ENCODE measurements at places on chromosomes 6 and 20.

DNA sequence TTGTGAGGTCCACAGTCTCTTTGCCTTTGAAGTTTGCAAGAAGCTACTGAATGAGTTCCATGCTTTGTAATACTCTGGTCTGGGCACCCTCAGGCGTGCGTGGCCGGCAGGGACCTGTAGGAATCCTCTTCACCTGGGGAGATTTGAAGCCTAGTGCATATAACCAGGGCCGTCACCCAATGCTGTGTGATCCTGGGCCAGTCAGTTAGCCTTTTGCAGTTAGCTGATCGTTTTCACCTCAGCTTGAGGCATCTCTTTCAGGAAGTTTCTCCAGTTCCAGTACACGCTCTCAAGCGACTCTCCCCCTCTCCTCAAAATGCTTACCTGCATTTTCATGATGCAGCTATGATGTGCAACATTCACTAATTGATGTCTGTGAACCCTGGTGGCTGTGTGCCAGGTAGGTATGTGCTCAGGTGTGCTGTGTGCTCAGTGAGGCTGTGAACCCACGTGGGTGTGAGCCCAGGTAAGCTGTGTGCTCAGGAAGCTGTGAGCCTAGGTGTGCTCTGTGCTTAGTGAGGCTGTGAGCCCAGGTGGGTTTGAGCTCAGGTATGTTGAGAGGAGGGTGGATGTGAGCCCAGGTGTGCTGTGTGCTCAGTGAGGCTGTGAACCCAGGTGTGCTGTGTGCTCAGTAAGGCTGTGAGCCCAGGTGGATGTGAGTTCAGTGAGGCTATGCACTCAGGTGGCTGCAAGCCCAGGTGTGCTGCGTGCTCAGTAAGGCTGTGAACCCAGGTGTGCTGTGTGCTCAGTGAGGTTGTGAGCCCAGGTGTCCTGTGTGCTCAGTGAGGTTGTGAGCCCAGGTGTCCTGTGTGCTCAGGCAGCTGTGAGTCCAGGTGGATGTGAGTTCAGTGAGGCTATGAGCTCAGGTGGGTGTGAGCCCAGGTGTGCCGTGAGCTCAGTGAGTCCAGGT, 120.4 kb downstream of the PHACTR3 start:
- no peak for DNase-seq

DNA sequence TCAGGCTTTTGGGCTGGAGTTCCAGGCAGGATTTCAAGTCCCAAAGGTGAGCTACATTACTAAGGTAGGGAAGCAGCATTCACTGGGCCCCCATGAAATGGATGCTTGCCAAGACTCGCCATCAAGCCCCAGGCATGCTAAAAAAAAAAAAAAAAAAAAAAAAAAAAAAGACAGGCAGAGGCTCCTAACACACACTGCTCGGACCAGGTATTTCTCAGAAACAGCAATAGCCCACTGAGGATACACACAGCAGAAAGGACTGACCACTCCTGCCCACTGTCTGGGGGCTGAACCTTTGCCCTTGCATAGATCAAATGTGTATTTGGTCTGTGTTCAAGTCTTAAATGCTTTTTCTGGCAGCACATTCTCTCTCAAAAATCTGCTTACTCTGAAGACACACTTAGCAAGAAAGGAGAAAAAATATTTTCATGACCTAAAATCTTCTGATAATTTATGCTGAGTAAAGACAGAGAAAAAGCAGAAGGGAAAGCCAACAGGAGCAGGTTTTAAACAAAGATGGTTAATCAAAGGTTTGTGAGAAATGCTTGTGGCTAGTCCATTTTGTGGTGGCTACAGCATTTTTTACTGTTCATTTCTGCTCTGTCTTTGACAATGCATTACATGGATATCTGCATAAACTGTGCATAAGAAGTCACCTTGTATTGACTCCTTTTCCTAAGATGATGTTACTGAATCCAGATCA, 37.9 kb upstream of the BEND6 start:
- DNase-seq: no peak

- DNase-seq: no peak
Observed at GRCh38 chr6:132209351-132209750, 191.9 kb downstream of the MOXD1 start.

DNA sequence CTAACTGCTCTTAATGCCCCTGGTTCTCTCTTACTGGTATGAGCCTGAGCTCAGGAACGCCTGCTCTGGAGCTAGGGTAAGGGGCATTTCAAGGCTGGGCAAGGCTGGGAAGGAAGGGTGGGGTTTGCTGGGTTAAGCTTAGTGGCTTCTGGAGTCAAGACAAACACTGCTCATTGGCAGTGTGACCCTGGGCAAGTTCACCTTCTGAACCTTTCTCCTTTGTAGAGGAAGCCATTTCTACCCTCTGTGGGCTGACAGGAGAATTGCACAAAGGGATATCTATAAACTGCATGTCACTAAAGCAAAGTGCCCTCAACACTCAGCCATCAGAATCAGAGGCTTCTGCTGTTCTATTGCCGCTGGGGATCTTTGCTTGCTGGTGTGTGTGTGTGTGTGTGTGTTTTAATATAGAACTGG, 20.3 kb upstream of the LRRN4 start:
- DNase-seq: peak; percentile 79

GRCh38 chr20:4729265-4729664, 7.6 kb downstream of the PRND start:
- no peak for DNase-seq

GRCh38 chr20:52379723-52380336, 188.3 kb upstream of the ZFP64 start:
- DNase-seq: peak; percentile 5

DNA sequence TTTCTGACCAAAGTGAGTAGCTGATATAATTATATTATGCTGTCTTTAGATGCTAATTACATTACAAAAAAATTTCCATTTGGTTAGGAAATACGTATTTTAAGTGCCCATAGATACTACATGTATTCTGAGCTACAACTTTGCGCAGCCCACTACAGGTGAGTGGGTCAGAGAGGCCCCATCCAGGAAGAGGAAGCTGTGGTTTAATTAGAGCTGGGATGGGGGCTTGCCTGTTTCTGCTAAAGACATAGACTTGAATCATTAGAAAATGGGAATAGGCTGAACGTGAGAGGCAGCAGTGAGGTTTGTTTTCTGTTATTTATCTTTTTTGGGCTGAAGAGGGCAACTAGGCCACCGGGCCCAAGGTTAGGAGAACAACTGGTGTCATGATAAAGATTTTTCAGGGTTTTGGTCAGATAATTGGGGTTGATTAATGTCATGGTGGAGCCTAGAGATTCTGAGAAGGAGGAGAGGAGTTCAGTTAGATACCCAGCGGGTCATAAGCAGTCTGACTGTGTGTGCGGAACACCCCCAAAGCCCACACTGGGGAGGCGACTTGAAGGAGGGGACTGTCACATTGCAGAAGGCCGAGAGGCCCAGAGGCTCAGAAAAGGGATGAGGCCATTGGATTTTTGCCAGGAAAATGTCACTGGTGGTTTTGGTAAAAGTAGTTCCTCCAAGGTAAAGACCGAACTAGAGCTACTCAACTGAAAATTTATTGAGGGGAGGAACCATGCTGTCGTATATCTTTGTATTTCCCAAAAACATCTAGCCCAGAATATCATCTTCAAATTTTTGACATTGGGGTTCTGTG, 14.5 kb upstream of the IRF4 start:
- DNase-seq: no peak

DNA sequence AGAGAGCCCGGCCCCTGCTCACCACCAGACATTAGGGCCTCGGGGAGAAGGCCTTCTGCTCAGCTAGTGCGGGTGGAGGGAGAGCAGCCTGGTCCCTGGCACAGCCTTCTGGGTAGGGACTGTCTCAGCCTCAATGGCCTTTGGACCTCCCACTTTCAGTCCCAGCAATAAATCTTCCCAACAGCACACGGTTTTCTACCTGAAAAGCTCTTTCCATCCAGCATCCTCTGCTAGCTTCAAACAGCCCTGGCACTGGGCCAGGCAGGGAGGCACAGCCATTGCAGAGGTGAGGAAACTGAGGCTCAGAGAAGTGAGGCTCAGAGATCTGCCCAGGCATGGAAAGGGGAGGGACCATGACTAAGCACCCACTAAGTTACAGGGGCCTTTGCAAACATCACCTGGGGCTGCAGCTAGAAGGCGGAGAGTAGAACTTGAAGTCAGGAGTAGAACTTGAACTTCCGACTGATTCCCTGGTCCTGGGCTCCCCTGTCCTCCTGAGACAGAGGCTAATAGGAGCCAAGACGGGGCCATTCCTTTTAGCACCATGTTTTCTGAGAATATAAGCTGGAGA, 43.9 kb upstream of the NOL4L start:
- DNase-seq: peak; percentile 25

GRCh38 chr6:70129341-70129740, 173.5 kb downstream of the COL9A1 start:
- no peak for DNase-seq

GRCh38 chr20:61325718-61326117, 73.7 kb downstream of the CDH4 start:
- no peak for DNase-seq

DNA sequence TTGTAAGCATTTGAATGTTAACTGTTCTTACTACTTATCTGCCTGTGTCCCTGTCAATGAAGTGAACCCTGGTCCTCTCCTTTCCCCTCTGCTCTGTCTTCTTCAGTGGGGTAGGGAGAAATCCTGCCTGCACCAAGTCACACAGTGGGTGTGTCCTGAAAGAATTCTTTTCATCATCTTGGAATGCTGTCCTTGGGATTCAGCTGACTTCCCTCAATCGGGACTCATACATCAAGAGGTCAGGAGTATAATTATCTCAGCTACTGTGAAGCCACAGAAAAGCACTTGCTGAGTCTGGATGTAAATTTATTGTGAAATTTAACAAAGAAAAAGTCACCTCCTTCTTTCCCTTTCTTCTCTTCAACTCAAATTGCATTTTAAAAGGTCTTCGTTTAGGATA, 328.5 kb downstream of the SOX4 start:
- DNase-seq: no peak

- no peak for DNase-seq
Observed at GRCh38 chr6:5081955-5082354, 3.2 kb upstream of the PPP1R3G start.

- DNase-seq: no peak
Observed at GRCh38 chr6:166467436-166468000, 84.8 kb upstream of the MPC1 start.

- DNase-seq: no peak
Observed at GRCh38 chr6:64335195-64335594, 699.6 kb downstream of the PHF3 start.

DNA sequence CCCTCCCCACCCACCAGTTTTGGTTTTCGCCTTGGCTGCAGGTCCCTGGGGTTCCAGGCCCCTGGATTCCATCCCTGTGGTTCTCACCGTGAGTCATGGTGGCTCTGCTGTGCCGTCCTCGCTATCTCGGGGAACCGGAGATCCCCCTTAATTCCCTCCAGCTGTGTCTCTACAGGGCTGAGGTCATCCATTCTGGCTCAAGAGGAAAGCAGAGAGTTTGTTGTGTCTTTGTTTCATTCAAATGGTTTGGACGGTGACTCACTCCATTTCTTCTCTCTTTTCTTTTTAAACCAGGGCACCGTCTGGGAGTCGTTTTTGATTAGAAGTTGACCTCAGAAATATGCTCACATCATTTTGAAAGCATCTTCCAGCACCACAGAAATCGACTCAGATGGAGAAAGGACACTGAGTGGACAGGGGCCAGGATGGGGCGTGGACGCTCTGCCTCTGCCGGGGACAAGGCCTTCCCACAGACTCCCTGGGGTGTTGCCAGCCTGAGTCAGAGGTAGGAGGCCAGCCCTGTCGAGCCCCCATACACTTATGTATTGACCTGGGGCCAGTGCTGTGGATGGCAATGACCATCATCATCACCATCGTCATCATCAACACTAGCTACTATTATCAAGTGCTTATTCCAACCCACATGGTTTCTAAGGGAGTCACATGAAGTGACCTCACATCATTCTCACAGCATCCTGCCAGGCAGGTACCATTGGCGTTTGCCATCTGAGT, 176.2 kb downstream of the NFATC2 start:
- DNase-seq: no peak

- no peak for DNase-seq
Observed at GRCh38 chr6:135215563-135215962, 34.5 kb downstream of the MYB start.

DNA sequence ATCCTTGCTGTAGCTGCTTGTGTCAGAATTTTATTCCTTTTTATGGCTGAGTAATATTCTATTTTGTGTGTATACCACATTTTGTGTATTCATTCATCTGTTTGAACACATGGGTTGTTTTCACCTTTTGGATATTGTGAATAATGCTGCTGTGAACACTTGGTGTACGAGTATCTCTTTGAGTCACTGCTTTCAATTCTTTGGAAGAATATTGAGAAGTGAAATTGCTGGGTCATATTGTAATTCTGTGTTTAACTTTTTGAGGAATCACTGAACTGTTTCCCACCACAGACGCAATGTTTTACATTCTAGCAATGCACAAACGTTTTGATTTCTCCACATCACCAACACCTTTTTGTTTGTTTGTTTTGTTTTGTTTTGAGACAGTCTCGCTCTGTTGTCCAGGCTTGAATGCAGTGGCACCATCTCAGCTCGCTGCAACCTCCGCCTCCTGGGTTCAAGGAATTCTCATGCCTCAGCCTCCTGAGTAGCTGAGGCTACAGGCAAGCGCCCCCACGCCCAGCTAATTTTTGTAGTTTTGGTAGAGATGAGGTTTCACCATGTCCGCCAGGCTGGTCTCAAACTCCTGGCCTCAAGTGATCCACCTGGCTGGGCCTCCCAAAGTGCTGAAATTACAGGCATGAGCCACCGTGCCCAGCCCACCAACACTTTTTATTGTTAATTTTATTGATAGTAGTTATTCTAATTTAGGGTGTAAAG, 21.7 kb downstream of the CPXM1 start:
- no peak for DNase-seq

DNA sequence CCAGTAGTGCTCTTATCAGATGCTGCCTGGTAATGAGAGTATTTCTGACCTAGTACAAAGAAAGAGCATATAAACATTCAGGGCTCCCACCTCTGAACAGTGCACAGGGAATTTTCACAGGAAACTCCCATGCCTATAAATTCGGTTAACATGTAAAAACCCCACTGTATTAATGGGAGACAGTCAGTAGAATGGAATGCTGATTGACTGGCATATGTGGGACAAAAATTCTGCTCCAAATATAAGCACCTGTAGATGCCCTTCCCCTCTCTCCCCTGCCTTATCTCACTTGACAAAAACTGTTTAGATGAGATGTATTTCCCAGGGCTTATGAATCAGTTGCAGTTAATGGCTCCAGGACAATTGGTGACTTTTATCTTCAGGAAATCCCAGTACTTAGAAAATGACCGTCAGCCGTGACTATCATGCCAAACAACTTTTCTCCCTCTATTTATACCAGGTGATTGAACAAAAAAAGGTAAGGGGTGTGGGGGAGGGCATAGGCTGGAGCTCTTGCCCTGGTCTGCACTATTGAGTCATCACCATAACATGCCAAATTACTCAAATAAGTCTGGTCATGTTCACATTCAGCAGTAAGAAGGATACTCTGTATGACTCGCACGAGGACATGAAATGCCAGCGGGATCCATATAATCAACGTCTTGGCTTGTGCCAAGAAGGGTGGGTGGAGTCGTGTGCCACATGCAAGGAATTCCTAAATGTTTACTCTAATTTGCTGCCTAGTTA, 176.4 kb upstream of the BMP2 start:
- DNase-seq: no peak

GRCh38 chr6:142749556-142749955, 195.4 kb downstream of the HIVEP2 start:
- no peak for DNase-seq

Data from NCI-H526 (cell line).